ENCODE measurements at places on chromosomes 2 and 18.

DNA sequence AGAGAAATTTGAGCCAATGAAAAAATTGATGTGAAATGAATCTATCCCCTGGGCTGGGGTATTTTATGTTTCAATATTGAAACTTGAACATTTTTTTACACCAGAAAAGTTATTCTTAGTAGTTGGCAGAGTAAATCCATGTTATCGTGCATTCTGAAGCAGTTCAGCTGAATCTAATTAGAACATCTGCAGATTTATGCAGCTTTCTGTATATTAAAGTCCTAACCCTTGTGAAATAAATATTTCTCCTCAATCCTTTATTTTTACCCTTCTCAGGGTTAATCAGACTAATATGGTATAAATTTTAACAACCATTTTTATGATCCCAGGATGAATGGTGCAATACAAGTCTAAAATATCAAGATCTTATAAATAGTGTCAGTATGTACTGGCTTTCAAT, 69.5 kb downstream of the CDH20 start:
- no peak for DNase-seq

GRCh38 chr2:69580486-69580885, 63.1 kb downstream of the AAK1 start:
- DNase-seq, result no peak

GRCh38 chr2:84906900-84907714, 1.7 kb downstream of the TMSB10 start:
- DNase-seq, result peak; percentile 92

- no peak for DNase-seq
Observed at GRCh38 chr2:110713513-110714362, 18.6 kb upstream of the ACOXL start.

GRCh38 chr18:36162981-36163380, 24.3 kb upstream of the MOCOS start:
- DNase-seq, result no peak

DNA sequence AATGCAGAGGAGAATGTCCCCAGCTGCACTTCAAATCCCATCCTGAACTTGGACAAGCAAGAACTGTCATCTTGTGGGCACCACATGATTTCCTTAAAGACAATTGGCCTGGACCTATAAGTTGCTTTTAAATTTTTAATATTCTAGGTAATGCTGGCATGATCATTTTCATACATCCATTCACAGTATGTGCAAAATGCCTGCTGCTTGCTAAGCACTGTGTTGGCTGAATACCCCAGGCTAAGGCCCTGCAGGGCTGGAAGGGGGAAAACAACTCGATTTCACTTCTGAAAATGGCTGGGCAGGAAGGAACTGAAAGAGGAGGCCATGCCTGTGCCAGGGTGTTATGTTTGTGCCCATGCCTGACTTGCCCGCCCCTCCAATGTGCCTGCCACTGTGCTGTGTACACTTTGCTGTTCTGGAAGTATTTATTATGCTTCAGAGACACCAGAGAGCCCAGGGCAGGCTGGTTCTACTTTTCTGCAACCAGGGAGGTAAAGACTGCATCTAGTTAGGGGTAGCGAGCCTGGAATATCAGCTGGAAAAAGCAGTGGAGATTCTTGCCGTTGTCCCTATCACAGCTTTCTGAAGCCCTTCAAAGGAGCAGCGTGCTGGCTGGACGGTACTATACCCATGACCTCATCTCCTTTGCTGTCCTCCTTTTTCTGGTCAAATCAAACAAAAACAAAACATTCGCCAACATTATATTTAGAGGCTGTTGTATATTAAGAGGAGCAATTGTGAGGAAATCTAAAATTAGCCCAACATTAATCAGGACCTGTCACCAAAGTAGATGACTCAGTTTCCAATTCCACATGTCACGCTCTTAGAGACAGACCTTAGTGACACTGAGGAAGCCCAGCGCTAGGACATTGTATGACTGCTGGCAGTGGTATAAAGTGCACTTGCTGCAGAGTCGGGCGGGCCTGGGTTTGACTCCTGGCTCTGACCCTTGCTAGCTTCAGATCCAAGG, 158.1 kb downstream of the DDX1 start:
- DNase-seq, result no peak
